ENCODE measurements at places on chromosomes 11 and 22.

DNA sequence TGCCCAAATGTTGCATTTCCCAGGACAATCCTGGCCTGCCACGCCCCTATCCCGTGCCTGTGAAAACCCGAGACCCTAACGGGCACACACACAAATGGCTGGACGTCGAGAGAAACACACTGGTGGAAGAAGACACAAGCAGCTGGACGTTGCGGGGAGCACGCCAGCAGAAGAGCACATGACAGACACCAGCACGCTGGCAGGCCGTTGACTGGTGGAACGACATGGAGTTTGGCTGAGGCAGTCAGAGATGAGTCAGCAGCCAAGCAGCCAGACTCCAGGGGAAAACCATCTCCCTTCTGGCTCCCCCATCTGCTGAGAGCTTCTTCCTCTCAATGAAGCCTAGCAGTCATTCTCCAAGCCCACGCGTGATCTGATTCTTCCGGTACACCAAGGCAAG, 606.7 kb upstream of the LRRC4C start:
- DNase-seq, result no peak

- DNase-seq, result peak; percentile 52
Measured at GRCh38 chr11:123054301-123055065, 7.5 kb downstream of the HSPA8 start.

DNA sequence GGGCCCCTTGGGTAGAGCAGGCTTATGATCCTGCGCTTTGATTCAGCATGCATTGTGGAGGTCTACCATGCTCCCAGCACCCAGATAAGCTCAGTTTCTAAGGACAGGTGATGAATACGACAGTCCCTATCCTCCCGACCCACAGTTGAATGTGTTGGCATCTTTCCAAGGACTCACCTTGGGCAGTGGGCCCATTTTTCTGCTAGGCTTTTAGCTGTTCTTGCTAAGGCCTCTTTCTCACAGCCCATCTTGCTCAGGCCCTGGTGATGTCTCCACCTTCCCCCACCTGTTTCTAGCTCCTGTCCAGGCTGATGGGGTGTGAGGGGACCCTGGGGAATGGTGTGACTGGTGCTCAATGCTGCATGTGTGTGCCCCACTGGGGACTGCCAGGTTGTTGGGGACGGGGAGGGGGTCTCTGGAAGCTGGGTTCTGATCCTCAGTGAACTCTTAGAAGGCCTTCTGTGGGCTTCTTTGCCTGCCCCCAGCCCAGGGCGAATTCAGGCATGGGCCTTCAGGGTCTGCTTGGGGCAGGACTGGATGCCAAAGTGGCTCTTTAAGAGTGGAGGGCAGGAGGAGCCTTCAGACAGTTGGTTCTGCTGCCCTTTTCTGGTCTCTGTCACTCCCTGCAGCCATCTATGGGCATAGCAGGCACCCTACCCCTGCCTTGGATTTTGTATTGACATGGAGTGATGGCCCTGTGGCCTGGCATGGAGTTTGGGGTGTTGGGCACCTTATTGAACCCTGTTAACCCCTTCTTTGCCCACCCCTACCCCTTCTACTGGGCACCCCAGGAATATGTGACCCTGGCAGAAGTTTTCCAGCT, 33.1 kb downstream of the PHLDB1 start:
- DNase-seq, result no peak

- DNase-seq, result no peak
Measured at GRCh38 chr11:60866911-60867870, at the start of gene ZP1. Gene ZP1, plus strand, starts transcription at chr11:60867542. Its CDS starts 20 bp downstream, at chr11:60867562.

GRCh38 chr11:79314906-79315689, 125.7 kb downstream of the TENM4 start:
- no peak for DNase-seq

GRCh38 chr11:68963779-68964178, 17.0 kb downstream of the MRGPRD start:
- no peak for DNase-seq

- no peak for DNase-seq
Measured at GRCh38 chr11:124310721-124311120, 3.0 kb downstream of the OR8D1 start.

GRCh38 chr11:94111660-94112059, 17.0 kb upstream of the PANX1 start:
- DNase-seq, result no peak

DNA sequence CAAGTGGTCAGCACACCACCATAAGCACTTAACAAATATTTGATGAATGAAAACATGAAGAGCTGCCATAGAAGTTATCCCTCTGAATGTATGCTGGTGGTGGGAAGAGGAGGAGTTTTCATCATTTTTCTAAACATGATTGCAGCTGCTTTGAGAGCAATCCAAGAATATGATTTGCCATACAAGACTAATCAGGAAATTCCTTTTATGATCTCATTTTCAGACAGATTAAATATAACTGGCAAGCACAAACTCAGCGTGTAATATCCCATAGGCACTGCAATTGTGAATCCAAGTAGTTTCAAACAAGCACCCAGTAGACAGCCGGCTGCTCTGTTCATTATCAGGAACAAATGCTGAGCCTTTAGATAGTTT, 505.7 kb upstream of the LUZP2 start:
- no peak for DNase-seq

GRCh38 chr11:45339729-45340519, 53.8 kb upstream of the SYT13 start:
- peak; percentile 87 for DNase-seq

DNA sequence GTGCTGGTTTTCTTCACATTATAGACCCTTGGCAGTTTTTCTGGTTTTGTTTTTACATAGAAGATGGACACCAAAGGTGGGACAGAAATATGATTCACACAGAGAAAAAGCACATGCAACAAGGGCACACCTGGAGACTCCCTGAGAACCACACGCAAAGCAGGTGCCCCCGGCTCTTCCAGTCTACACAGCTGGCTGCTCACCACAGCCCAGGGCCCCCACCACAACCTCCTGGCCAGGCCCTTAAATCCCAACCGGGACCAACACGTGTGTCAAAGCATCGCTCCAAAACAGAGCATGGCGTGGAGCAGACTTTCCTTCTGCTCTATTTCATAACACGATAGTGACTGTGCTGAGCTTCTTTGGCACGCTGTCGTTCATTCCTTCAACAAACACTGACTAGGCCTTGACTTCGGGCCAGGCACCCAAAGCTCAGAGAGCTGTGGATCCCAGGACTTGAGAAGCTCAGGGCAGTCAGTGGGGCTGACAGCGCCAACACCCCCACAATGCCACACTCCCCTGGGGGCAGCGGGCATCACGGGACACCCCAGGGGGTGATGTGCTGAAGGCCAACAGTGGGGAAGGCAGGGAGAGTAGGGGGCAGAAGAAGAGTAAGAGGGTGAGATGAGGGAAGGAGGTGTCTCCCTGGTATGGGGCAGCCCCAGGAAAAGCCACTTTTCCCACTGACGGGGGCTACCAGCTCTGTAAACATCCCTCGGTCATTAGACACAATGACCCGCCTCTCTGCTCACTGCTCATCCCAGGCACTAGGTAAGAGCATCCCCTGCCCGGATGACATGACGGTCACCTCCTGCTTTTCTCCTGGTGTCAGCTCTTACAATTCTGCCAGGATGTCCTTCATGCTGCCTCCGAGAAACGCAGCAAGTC, 26.0 kb downstream of the CELSR1 start:
- no peak for DNase-seq

- DNase-seq, result no peak
Measured at GRCh38 chr11:128283451-128283850, 303.9 kb downstream of the ETS1 start.

- no peak for DNase-seq
Measured at GRCh38 chr11:73048446-73048845, 93.7 kb downstream of the FCHSD2 start.

- no peak for DNase-seq
Measured at GRCh38 chr11:63165706-63166310, 21.8 kb upstream of the SLC22A24 start.

DNA sequence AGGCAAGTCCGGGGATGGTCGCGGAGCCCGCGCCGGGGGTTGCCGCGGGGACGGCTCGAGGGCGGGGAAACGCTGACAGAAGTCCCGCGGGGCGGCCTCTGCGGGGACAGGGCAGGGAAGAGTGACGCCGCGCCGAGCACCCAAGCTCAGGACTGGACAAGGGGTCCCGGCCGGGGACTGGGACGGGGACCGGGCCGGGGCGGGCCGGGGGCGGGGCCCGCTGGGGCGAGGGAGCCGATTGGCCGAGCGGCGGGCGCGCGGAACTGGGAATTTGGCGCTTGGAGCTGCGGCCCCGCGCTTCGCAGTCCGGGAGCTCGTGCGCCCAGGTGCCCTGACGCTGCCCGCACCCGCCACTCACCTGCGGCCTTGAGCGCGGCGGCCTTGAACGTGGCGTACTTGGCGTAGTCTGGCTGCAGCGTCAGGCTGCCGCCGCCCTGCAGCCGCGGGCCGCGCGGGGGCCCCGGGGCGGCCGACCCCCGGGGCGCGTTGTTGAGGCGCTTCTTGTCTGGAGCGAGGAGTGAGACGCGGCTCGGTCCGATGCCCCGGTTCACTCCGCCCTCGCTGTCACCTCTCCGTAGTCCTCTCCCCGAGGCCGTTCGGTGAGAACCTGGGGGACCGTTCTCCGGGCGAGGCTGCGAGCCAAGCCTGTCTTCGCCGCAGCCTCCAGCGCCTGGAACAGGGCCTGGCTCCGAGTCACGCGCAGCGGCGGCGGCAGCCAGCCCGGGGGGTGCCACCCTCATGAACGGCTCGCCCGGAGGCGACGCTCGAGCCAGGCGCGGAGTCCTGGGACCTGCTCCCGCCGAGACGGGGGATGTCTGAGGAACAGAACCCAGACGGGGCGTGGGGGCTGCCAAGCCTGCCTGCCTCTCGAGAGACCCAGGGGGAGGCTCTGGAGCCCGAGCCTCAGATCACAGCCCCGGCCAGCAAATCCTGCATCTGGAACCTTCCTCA, 4.5 kb downstream of the SHISA8 start:
- DNase-seq, result peak; percentile 31

DNA sequence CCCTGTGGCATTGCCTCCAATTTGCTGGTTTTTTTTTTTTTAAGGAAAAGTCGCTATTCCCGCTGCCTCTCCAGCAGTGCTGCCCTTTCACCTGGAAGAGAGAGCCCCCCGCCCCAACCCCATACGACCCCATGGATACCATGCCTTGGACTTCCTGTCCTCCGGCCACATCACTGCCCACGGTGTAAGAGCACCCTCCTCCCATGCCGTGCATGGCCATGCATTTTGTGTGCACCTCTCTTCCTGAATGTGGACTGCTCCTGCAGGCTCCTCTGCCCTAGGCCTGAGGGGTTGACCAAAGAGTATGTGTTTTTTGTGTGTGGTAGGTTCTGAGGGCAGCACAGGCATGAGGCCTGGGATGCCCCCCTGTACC, 65.6 kb upstream of the SPON1 start:
- no peak for DNase-seq

DNA sequence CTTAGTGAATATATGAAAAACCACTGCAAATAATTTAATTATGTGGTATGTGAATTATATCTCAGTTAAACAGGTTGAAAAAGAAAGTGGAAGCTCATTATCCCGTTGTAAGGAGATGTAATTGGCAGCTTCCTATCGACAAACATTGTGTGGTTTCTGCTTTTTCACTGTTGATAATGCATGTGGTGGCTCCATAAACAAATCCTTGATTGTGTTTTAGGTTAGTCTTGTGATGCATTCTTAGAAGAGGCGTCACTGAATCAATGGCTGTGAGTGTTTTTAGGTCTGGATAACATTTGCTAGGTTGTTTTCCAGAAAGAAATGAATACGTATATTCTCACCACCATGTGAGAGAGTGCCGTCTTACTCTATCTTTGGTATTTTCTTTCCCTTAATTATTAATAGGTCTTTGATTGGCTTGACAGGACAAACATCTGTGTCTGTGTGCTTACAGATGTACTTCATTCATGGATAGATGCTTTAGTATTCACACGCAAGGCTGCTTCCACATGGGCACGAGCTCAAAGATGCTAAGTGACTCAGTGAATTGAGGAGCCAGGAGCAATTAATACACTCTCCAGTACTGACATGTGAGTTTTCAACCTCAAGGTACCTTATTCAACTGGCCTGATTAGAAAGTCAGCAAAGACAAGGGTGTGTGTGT, 166.7 kb downstream of the TBC1D22A start:
- DNase-seq, result no peak

- no peak for DNase-seq
Measured at GRCh38 chr22:27895600-27895999, 23.5 kb downstream of the PITPNB start.

GRCh38 chr11:5348551-5349194, 2.6 kb upstream of the OR51B6 start:
- DNase-seq, result no peak

DNA sequence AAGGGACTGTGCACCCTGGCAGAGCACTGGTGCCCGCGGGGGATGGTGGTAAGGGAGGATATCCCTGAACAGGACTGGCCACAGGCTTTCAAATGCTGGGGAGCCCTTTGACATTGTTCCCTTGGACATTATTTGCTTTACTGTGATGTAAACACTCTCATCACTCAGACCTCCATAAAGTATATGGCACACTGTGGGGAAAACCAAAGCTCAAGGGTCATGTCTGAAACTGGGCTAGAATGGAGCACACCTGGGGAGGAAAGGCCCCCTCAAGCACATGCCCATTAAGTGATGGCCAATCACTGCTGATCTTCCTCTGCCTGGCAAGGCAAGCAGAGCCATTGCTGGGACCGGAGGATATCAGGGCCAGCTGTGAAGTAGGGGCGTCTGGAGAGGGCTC, 60.9 kb upstream of the TENM4 start:
- no peak for DNase-seq

DNA sequence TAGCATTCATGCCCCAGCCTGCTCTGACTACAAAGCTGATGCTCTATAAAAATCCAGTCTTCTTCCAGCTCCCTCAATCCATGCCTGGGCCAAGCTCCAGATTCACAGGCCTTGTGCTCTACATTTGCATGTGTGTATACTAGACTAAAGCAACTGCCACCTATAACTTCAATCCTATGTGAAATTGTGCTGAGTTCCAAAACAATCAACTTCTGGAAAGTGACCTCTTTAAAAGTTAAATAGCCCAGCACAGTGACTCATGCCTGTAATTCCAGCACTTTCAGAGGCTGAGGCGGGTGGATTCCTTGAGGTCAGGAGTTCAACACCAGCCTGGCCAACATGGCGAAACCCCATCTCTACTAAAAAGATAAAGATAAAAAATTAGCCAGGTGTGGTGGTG, 114.3 kb upstream of the ZC3H12C start:
- DNase-seq, result no peak

DNA sequence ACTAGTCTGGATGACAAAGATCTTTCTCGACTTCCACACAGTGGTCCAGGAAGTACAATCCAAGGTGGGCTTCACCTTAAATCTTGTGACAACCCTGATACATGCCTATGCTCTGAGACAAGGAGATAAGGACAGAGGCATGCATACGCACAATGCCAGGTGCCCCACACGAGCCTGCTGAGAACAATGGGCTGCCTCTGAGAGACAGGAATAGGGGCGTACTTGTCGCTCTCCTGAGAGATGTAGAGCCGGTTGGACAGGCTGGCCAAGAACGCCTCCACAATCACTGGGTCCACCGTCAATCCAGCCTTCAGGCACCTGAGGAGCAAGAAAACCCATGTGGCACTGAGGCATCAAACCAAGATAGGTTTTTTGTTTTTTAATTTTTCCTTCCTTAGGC, 25.5 kb downstream of the SERPIND1 start:
- no peak for DNase-seq

DNA sequence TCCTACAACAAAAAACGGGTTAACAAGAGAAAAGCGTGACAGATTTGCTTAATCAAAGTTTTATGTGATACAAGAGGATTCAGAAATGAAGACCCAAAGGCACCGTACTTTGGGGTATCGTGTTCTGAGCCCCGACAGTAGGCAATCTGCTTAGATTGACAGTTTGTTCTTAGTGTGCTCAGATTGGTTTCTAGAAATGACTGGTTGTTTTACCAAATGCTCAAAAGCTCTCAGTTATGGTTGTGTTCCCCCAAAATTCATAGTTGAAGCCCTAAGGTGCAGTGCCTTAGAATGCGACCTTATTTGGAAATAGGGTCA, 102.7 kb downstream of the RASSF10 start:
- no peak for DNase-seq

GRCh38 chr22:29141078-29141688, 64.5 kb upstream of the EMID1 start:
- no peak for DNase-seq

Data from naive thymus-derived CD4-positive, alpha-beta T cell (primary cell).